SIG-M5 (cell line): ENCODE measurements at places on chromosomes 1 and 21.

DNA sequence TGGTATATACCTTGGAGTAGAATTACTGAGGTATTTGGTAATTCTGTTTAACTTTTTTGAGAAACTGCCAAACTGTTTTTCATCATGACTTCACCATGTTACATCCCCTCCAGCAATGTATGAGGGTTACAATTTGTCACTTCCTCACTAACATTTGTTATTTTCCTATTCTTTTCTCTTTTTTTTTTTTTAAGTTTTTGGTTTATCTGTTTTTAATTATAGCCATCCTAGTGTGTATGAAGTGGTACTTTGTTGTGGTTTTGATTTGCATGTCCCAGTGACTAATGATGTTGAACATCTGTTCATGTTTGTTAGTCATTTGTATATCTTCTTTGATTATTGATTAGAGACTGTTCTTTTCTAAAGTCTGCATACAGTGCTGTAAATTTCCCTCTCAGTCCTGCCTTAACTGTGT, 147.3 kb downstream of the HS2ST1 start:
- no peak for DNase-seq

- DNase-seq: no peak
These were observed 197.4 kb downstream of the FGGY start for GRCh38 chr1:59494145-59494833.

- no peak for DNase-seq
These were observed 7.7 kb downstream of the S100PBP start for GRCh38 chr1:32825181-32825580.

DNA sequence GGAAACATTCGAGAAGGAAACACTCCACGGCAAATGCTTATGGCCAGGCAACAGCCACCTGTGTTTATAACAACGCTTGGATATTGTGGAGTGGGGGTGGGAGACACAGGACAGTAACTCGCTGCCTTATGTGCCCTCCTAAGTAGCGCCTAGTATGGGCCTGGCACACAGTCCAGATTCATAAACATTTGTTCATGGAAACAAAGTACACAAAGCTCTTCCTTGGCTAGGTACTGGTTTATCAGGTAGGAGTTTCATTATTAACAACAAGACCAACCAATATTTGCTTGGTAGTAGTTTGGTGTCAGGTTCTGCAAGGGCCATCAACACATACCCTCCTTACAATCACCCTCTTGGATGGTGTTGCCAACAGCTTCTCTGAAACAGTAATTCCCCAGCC, 23.4 kb downstream of the TMCO4 start:
- no peak for DNase-seq

- no peak for DNase-seq
These were observed 146.3 kb upstream of the GREM2 start for GRCh38 chr1:240758296-240758695.

GRCh38 chr1:183215076-183215720, 29.1 kb downstream of the LAMC2 start:
- DNase-seq: no peak

DNA sequence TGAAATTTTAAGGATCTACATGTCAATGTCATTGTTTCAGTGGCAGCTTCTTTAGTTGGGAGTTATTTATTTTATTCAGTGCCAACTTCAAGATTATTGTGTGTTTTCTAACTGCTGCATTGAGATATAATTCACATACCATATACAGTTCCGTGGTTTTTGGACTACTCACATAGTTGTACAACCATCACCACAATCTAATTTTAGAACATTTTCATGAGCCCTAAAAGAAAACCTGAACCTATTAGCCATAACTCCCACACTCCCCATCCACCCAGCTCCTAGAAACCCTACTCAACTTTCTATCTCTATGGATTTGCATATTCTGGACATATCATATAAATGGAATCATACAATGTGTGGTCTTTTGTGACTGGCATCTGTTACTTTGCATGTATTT, 220.0 kb downstream of the LRRC40 start:
- DNase-seq: no peak

DNA sequence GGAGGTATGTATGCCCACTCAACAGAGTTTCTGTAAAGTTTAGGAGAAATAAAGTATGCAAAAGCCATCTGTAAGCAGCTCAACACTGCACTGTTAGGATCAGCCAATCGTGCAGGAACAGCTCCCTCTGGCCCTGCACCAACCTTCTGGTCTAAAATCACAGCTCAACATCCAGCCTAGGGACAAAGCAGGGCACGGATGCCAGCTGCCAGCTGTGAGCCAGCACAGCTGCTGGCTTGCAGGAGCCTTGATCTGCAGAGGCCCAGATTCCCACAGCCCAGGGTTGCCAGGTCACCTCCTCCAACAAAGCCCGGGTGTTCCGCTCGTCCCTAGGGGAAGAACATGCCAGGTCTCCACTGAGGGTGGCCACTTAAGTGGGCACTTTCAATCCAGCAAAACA, 8.6 kb downstream of the ACOT7 start:
- DNase-seq: no peak

DNA sequence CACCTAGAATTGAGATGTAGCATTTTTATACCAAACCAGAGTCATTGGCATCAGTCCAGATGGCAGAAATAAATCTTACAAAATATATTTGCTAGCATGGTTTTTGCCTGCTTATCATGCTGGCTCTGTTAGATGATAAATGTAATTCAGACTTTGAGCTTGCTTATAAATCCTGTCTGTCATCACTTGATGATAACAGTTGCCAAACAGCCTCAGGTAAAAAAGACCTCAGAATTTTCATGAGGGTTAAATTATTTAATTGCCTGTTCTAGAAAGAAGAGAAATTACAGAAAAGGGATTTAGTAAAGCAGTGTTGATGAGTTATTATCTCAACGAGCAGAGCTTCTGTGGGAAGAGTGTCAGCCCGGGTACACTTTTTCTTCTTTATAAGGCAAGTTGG, 83.3 kb downstream of the FNBP1L start:
- no peak for DNase-seq

DNA sequence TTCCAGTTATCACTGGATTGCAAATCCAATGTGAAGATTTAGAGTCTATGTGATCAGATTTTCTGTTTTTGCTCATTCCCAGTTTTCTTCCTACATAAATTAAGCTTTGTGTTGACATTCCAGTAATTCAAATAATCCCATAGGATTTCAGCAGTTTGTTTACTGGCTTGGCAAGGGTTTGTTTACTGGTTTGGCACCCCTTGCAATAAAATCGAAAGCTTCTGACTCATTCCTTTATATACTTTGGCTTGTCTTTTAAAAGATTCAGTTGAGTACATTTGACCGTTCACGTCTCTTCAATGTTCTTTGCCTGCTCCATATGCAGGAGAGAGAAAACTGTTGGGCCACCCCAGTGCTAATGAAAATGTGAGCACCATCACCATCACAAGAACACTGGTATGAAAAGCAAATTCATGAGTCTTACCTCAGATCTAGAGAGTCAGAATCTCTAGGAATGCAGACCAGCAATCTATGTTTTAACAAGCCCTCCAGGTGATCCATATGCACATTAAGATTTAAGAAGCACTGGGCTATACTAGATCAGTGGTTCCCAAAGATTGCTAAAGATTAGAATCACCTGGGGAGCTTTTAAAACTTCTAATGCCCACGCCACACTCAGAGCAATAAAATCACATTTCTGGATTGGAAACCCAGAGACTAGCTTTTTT, 32.8 kb downstream of the ZC3H11B start:
- no peak for DNase-seq

DNA sequence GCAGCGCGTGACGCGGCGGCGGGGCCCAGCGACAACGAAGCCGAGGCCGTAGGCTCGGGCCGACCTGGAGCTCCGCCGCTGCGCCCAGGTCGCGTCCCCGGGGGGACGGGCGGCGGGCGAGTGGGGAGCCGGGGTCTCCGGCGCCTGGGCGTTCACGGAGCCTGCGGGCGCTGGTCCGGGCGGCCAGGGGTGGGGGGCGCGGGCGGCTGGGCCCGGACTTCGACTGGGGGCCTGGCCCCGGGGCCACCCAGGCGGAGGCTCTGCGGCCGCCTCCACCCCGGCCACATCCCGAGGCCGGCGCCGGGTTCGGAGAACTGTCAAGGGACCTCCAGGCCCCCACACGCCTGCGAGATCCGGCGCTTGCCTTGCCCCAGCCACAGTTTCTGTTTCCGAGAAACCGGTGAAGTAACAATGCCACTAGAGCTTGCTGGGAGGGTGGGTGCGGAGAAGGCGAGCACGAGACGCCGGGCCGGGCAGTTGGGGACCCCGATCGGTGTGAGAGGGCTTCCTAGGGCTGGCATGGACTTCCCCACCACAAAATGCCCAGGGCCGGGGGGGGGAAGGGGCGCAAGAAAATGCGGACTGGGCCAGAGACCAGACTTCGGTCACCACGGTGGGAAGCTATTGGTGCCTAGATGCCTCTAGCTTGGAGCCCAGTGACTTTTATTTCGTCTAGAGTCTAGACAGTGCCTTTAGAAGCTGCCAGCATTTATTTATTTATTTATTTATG, 501 bp downstream of the FBXO6 start:
- no peak for DNase-seq
